HepG2 (cell line): ENCODE measurements at places on chromosomes 1 and 21. TPM values are rescaled to one million over a fixed set of nuclear protein-coding genes. Genes with fewer than 3 reads are reported as not detected.
A peak's percentile ranks its signal among the peaks of the same experiment; 100 is the strongest.

Gene GON4L
- total RNA-seq = 15.5 and 19.6 TPM in 2 replicates

Gene PLEKHA6
- total RNA-seq = 10.8 and 11.4 TPM in 2 replicates

Gene MSH4
- 0.09 TPM in 1 of 2 replicates, not detected in the other for total RNA-seq

Gene CD46
- total RNA-seq = 70.3 and 130 TPM in 2 replicates

Gene SYTL1
- 9.1 and 17.8 TPM in 2 replicates for total RNA-seq

Gene GFI1
- total RNA-seq = 10.0 and 10.3 TPM in 2 replicates

- peaks cover 71% of the 10 kb centered on the region for H3K36me3 ChIP-seq
- DNase-seq = no peak
- H3K27ac ChIP-seq = no peak overlapping the region
- H3K27me3 ChIP-seq = no peaks in the 10 kb centered on the region
- no peak overlapping the region for H3K4me3 ChIP-seq
- peaks cover 93% of the 10 kb centered on the region for H3K4me1 ChIP-seq
These were observed 45.2 kb downstream of the PLPP3 start for GRCh38 chr1:56534130-56534651.

DNA sequence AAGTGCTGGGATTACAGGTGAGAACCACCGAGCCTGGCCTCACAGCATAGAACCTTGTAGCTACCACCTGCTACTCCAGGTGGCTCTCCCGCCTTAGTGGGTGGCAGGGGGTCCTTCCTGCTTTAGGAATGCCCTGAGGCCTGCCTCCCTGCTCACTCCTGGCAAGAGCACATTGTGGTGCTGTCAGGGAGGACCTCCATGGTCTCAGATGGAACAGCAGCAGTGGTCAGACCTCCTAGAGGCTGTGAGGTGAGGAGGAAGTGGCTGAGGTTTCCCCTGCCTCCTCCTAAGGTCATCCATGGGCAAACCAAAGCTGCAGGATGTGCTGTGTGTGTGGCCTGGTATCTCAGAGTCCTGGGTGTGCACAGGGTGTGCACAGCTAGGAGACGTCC, 6.7 kb downstream of the SOX13 start:
- no peak overlapping the region for H3K4me3 ChIP-seq
- no peak for DNase-seq
- H3K4me1 ChIP-seq = peaks cover 89% of the 10 kb centered on the region
- peak overlapping the region; percentile 36 for H3K27ac ChIP-seq

GRCh38 chr1:230109895-230110667, 43.0 kb downstream of the GALNT2 start:
- DNase-seq = peak; percentile 32
- H3K27ac ChIP-seq = no peak overlapping the region
- H3K4me1 ChIP-seq = peaks cover 91% of the 10 kb centered on the region
- no peaks in the 10 kb centered on the region for H3K27me3 ChIP-seq
- no peak overlapping the region for H3K4me3 ChIP-seq
- no peaks in the 10 kb centered on the region; the same call in 1 of the 3 replicates for H3K36me3 ChIP-seq

DNA sequence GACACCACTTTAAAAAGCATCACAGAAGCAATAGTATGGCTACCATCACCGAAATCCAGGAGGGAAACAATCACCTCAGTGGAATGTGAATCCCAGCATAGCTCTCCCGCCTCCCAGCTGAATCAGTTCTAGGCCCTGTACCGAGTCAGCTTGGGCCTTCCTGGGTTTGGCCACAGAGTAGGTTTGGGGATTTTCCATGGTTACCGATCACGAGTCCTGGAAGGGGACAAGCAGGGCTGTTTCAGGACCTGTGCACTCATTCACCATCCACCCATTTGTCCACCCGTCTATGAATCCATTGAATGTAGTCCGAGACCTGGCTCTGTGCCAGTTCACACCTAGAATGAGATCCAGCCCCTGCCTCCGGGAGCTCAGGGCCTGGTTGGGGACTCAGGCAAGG, 94.2 kb downstream of the ARHGEF10L start:
- no peaks in the 10 kb centered on the region for H3K27me3 ChIP-seq
- H3K36me3 ChIP-seq = peaks cover 91% of the 10 kb centered on the region
- H3K27ac ChIP-seq = no peak overlapping the region
- DNase-seq = no peak
- H3K4me3 ChIP-seq = no peak overlapping the region

GRCh38 chr1:208217781-208218180, 26.4 kb downstream of the PLXNA2 start:
- H3K4me1 ChIP-seq = no peaks in the 10 kb centered on the region
- no peak for DNase-seq
- H3K4me3 ChIP-seq = no peak overlapping the region
- H3K27me3 ChIP-seq = no peaks in the 10 kb centered on the region
- no peak overlapping the region for H3K27ac ChIP-seq

- no peaks in the 10 kb centered on the region for H3K27me3 ChIP-seq
- H3K36me3 ChIP-seq = no peaks in the 10 kb centered on the region
- no peak overlapping the region for H3K4me3 ChIP-seq
These were observed 202.9 kb downstream of the TBX15 start for GRCh38 chr1:118785246-118785645.

- H3K27me3 ChIP-seq = no peaks in the 10 kb centered on the region; the same call in 1 of the 2 replicates
- H3K27ac ChIP-seq = peak within 1 kb of the TSS; percentile 71
- no peaks in the 10 kb centered on the region for H3K36me3 ChIP-seq
- peak; percentile 82 for DNase-seq
These were observed at the start of gene AGTRAP for GRCh38 chr1:11735854-11736745. TSS of gene AGTRAP (plus strand) at chr1:11736136. CDS start at chr1:11736209, 73 bp downstream.

- H3K4me1 ChIP-seq = no peaks in the 10 kb centered on the region
- no peaks in the 10 kb centered on the region for H3K27me3 ChIP-seq
- H3K36me3 ChIP-seq = no peaks in the 10 kb centered on the region
- H3K27ac ChIP-seq = no peak overlapping the region
These were observed 287.3 kb upstream of the SGIP1 start for GRCh38 chr1:66246351-66247269.

- H3K4me1 ChIP-seq = no peaks in the 10 kb centered on the region
- no peak overlapping the region for H3K27ac ChIP-seq
- no peak overlapping the region for H3K4me3 ChIP-seq
These were observed 518.8 kb downstream of the ADGRL2 start for GRCh38 chr1:82319546-82319945.

- no peaks in the 10 kb centered on the region for H3K36me3 ChIP-seq
- peaks cover 59% of the 10 kb centered on the region for H3K4me1 ChIP-seq
- no peak overlapping the region for H3K4me3 ChIP-seq
- peak overlapping the region; percentile 97 for H3K27ac ChIP-seq
- no peaks in the 10 kb centered on the region for H3K27me3 ChIP-seq
These were observed 2.1 kb upstream of the IPP start for GRCh38 chr1:45752441-45753052.

DNA sequence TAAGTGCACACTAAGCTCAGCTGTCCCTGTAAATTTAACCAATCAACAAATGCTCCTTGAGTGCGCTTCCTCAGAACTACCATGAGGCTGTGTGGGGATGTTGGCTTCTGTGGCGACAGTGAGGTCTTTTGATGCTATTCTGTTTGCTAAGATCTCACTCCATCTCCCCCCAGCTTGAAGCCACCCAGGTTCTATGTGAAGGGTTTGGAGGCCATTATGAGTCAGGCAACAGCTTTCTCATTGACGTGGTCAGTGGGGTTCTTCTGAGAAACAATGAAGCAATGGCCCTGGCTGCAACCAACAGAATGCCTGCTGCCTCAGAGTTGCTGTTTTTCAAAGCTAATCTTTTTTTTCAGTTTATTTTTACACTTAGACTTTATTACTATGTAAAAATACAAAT, 205.5 kb downstream of the PTBP2 start:
- no peak overlapping the region for H3K4me3 ChIP-seq
- no peak overlapping the region for H3K27ac ChIP-seq
- no peaks in the 10 kb centered on the region for H3K27me3 ChIP-seq
- H3K36me3 ChIP-seq = no peaks in the 10 kb centered on the region
- DNase-seq = no peak

- H3K27ac ChIP-seq = no peak overlapping the region
- H3K27me3 ChIP-seq = no peaks in the 10 kb centered on the region
- no peak overlapping the region for H3K4me3 ChIP-seq
- no peak for DNase-seq
These were observed 27.2 kb upstream of the CLIC4 start for GRCh38 chr1:24717887-24718650.

- no peaks in the 10 kb centered on the region; the same call in 1 of the 2 replicates for H3K36me3 ChIP-seq
- peak overlapping the region; percentile 98 for H3K4me3 ChIP-seq
- no peaks in the 10 kb centered on the region for H3K27me3 ChIP-seq
- no peak for DNase-seq
These were observed 629 bp downstream of the CTNNBIP1 start for GRCh38 chr1:9909234-9910046.

DNA sequence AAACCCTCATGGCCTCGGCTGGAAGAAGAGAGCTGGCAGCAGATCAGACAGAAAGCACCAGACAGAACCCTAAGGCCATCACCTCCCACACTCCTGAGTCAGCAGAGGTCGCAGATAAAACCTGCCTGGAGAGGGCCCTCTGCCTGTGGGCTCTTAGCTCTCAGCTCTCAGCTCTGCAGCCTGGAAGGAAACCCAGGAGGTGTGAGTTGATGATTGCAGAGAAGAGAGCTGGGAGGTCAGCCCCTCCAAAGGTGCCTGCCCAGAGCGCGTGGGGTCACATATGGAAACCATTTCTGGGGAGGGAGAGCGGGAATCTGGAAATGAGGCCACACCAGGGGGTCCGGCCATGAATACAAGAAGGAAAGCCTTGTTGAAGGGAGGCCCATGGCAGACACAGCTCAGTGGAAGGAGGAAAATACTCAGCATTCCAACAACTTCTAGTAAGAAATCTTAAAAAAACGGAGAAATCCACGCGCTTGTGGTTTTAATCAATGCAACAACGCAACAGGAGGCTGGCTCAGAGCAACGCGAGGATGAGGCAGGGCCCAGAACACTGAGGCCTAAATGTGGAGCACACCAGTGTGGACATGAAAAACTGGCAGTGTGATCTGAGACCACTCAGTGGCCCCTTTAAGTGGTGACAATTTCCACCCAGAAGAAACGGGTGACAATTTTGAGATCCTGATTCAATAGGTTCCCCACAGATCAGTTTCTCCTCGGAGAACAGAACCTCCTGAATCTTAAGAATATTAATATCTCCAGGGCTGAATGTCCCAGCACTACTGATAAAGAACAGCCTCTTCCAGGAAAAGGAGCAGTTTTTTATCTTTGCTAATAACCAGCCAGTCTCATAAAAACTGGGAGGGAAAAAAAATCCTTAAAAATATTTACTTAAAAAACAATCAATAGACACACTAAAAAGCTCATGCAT, 45.7 kb downstream of the PSMG1 start:
- H3K4me3 ChIP-seq = no peak overlapping the region
- H3K27me3 ChIP-seq = no peaks in the 10 kb centered on the region
- no peaks in the 10 kb centered on the region for H3K36me3 ChIP-seq
- peak; percentile 43 for DNase-seq
- no peak overlapping the region for H3K27ac ChIP-seq

DNA sequence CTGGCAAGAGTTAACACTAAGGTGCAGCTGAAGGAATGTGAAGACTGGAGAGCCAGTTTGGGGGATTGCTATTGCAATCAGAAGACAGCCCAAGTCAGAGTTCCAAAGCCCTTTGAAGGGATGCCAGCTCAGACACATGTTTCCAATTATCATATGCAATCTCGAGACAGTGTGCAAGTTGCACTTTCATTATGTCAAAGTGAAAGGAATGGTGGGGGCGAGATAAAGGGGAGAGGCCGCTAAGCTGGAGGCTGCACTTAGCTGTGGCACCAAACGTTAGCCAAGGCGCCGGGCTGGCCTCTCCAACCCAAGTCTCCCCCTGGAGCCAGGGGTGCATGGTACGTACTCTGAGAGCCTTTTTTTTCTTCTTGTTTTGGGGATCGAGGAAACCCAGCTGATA, 58.0 kb downstream of the NGF start:
- no peak overlapping the region for H3K27ac ChIP-seq
- no peak for DNase-seq
- H3K36me3 ChIP-seq = no peaks in the 10 kb centered on the region
- no peaks in the 10 kb centered on the region for H3K27me3 ChIP-seq
- no peak overlapping the region for H3K4me3 ChIP-seq

DNA sequence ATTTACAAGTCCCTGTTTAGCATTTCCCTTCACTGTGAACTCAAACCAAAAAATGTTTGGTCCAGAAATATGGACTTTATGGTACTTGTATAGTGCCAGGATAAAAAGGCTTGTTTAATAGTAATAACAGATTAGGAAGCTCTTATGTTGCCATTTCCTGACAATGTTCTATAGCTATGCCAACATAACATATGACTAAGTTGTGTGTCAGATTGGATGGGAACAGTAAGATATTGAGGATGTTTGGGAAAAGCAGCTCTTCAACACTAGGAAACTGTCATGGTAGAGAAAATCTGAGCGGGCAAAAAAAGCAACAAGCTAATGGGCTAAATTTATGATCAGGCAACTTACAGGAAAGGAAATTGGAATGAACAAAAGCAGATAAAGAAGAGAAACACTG, 287.1 kb upstream of the ADGRL4 start:
- no peaks in the 10 kb centered on the region for H3K36me3 ChIP-seq
- no peaks in the 10 kb centered on the region for H3K4me1 ChIP-seq
- no peak overlapping the region for H3K4me3 ChIP-seq

DNA sequence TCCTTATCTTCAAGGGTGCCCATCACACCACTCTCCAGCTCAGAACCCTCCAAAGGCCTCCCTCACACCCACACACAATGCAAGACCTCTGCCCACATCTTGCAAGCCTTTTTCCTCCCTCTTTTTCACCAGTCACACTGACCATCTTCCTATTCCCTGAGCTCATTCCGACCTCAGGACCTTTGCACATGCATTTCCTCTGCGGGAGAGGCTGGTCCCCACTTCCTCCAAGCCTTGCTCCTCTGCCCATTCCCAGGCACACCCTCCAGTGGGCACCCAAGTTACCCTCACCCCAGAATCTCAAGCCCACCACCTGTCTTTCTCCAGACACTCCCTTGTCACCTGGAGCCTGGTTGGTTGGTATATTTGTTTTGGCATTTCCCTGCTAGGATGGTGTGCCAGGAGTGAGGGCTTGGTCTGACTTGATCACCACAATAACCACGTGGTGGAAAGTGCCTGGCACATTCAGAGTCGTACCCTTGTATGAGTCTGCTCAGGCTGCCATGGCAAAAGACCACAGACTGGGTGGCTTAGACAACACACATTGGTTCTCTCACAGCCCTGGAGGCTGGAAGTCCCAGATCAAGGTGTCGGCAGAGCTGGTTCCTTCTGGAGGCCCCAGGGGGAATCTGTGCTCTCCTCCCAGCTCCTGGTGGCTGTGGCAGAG, 13.2 kb downstream of the MX2 start:
- H3K27ac ChIP-seq = no peak overlapping the region
- H3K27me3 ChIP-seq = no peaks in the 10 kb centered on the region; the same call in 2 of the 3 replicates
- H3K36me3 ChIP-seq = peaks cover 11% of the 10 kb centered on the region; the same call in 1 of the 3 replicates
- DNase-seq = no peak

DNA sequence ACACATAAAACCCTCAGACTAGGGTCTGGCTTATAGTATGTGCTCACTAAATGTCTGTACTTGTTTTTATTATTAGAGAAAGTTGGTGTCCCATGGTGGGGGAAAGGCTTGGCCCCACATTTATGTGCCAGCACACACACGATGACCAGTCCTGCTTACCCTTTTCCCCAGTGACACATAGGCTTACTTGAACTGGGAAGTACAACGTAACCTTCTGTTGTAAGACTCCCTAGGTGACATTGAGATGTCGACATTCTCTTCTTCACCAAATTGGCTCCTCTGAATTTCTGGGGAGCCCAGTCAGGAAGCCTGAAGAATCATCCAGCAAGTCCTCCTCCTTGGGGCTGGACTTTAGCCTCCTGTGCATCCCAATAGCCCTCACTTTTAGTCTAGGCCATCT, 1.7 kb upstream of the MECR start:
- no peak overlapping the region for H3K27ac ChIP-seq
- no peak for DNase-seq
- no peak overlapping the region for H3K4me3 ChIP-seq
- H3K4me1 ChIP-seq = peaks cover 49% of the 10 kb centered on the region
- H3K36me3 ChIP-seq = no peaks in the 10 kb centered on the region
